ENCODE measurements at places on chromosomes 3 and 15. TPM values are rescaled to one million over a fixed set of nuclear protein-coding genes. Genes with fewer than 3 reads are reported as not detected.

The HTR3E gene
- not detected for total RNA-seq

The UBAP1L gene
- 0.10 TPM for total RNA-seq

The TMCO5A gene
- total RNA-seq: not detected

The GPR27 gene
- total RNA-seq: not detected

The SEC22C gene
- 57.7 TPM for total RNA-seq

The AMIGO3 gene
- 5.5 TPM for total RNA-seq

The TLNRD1 gene
- 9.0 TPM for total RNA-seq

The RASL12 gene
- total RNA-seq: not detected

The ZNF35 gene
- 15.5 TPM for total RNA-seq

- DNase-seq: no peak
These were observed 18.4 kb upstream of the TSEN2 start for GRCh38 chr3:12465836-12466225.

GRCh38 chr3:162195147-162195546, 698.5 kb downstream of the OTOL1 start:
- DNase-seq: no peak

GRCh38 chr15:67100801-67101581, 35.6 kb downstream of the SMAD3 start:
- no peak for DNase-seq

DNA sequence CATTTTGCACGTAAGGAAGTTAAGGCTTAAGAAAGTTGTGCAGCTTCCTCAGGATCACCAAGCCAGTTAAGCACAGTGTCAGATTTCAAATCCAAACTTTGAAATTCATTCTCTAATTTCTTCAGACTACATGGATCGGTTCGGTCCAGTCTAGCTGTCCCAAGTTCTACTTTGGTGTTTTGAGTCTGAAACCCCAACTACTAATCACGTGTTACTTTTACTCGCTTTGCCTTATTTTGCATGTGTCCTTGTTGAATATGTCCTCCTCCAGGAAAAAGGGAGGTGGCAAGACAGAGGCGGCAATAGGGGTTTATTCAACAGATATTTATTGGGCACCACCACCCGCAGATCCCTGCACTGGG, 522 bp upstream of the GXYLT2 start:
- no peak for DNase-seq

DNA sequence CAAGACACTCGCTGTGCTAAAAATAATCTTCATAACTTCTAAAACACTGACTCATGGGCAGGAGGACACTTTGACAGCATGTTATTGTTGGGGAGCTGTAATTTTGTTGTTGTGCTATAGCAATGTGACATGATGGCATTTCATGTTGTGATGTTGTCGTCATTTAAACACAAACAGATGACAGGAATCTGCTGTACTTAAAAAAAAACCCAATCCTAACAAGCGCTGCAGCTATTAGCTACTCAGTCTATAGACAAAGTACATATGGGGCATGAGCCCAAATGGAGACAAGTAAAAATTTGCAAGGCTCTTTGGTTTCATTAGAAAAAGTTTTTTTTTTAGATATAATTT, 828 bp upstream of the ATOSA start:
- peak; percentile 41 for DNase-seq

DNA sequence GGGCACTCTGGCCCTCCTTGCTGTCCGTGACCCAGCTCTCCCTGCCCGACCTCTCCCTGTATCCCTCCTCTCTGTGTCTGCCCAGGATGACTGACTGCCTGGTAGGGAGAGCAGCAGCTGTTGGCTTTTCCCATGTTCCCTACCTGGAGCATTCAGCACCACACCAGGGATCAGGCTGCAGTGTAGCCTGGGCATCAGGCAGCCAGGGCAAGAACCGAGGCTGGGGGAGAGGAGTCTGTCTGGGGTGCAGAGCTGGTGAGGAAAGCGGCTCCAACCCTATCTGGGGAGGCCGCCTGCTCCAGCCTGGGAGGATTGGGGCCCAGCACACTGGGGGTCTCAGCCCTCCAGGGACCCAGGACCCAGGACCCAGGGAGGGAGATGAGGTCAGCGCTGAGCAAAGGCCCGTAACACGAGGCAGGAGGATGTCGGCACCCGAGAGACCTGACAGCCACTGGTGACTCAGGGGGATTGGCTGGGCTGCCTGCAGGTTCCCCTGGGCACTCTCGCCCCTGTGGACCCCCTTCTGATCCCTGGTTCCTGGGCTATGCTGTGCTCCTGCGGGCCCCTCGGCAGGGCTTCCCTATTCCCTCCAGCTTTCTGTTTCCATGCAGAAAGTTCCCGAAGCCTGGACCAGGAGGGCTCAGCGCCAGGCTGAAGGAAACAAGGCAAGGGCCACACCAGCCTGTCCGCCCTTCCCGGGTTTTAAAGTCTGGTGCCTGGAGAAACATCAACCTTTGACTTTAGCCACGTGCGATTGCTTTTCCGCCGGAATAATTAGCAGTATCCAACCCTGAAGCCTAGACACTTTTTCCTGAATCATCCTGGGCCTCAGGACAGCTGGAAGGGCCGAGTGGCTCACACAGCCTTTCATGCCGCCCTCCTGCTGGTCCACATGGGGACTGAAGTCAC, 128.2 kb upstream of the MEF2A start:
- DNase-seq: no peak

DNA sequence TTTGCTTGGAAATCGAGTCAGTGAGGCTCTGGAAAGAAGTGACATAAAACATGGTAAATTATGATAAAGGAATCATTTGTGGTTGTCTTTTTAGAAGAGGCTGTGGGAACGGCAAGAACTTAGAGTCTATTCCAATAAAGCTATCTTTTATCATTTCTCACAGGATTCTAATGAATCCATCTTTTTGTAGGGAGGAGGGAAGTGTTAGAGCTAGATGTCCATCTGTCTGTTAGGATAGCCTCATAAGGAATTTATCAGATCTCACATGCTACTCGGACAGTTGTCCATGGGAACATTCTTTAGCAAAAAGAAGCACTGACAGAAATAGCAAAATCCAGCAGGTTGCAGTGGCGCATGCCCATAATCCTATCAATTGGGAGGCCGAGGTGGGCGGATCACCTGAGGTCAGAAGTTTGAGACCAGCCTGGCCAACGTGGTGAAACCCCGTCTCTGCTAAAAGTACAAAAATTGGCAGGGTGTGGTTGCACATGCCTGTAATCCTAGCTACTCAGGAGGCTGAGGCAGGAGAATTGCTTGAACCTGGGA, 37.0 kb downstream of the STARD9 start:
- DNase-seq: no peak

- DNase-seq: peak; percentile 39
These were observed 105.3 kb downstream of the CD47 start for GRCh38 chr3:107985496-107985895.
